ENCODE measurements at places on chromosomes 12 and 14.

DNA sequence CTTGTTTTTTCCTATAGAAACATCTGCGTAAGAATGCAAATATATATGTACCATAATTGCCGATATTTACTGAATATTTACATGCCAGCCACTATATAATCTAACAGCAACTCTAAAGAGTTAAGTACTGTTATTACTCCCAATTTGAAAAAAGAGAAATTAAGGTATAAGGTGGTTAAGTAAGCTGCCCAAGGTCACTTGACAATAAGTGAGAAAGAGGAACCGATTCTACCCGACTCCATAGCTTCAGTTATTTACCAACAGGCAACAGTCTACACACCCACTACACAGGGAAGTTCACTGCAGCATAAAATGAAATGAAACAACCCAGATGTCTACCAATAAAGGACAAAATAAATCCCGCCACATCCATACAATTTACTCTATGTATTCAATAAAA, 1.1 kb downstream of the MIS18BP1 start:
- DNase-seq = no peak

- DNase-seq = no peak
Observed at GRCh38 chr12:32467959-32468863, 68.9 kb downstream of the FGD4 start.

GRCh38 chr12:4251216-4251891, 22.2 kb upstream of the CCND2 start:
- no peak for DNase-seq

- no peak for DNase-seq
Observed at GRCh38 chr12:127294651-127295210, 972.2 kb upstream of the TMEM132C start.

GRCh38 chr12:25518512-25518911, 34.6 kb downstream of the LMNTD1 start:
- DNase-seq = no peak

- no peak for DNase-seq
Observed at GRCh38 chr12:132185705-132186104, 41.4 kb downstream of the NOC4L start.

- no peak for DNase-seq
Observed at GRCh38 chr12:57429473-57430111, 1.3 kb downstream of the R3HDM2 start.
